Muscle of arm (tissue), 14 donors: ENCODE measurements at places on chromosomes 2 and 18. TPM values are rescaled to one million over a fixed set of nuclear protein-coding genes. Genes with fewer than 3 reads are reported as not detected.

GRCh38 chr2:12641441-12641840 is 75.3 kb upstream of the TRIB2 start:
- DNase-seq: no peak

The TCF23 gene
- polyA plus RNA-seq: 0.42 TPM

- DNase-seq: no peak
Observed at GRCh38 chr18:13892098-13892497, 23.2 kb downstream of the MC2R start.

DNA sequence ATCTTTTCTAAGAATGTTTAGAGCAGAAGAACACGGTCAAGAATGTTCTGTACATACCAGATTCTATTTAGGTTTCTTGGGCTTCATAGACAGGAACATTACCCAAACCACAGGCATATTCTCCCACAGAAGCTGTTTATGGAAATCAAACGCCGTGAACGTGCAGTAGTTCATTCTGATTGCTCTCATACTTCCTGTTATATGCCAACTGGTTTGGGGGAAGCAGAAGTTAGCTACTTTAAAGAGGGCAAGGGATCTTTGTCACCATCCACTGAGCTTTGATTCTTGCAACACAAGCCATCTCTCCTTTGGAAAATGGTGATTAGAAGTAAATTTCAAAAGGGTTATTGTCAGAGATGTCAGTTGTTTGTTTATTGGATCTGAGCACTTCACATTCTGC is 182.2 kb upstream of the NRP2 start:
- DNase-seq: no peak

GRCh38 chr2:71930049-71930681 is 217.5 kb downstream of the CYP26B1 start:
- no peak for DNase-seq

The NYAP2 gene
- polyA plus RNA-seq: not detected

The SERPINB2 gene
- polyA plus RNA-seq: 1.3 TPM

DNA sequence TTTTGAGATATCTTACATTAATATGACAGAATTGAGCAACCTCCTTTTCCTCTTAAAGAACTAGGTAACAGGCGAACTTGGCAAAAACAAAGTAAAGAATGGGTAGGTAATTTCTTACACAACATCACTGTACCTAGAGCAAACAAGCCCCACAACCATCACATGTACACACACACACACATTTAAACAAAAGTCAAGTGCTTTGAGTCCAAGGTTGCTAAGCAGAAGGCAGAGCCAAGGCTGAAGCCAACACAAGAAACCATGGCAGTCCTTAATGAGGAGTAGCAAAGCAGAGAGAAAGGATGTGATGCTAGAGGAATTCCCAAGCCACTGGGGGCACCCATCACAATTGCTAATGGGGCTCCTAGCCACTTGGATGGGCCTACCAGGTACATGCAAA is 164.1 kb downstream of the PAX3 start:
- no peak for DNase-seq

The CCDC88A gene
- polyA plus RNA-seq: 72.7 TPM

The LIMS4 gene
- 2.3 TPM for polyA plus RNA-seq

The PFN4 gene
- polyA plus RNA-seq: 1.5 TPM

- no peak for DNase-seq
Observed at GRCh38 chr2:11256166-11256565, 88.3 kb downstream of the ROCK2 start.

GRCh38 chr2:146324951-146325350 is 1519.9 kb upstream of the ACVR2A start:
- no peak for DNase-seq

The ERBB4 gene
- not detected for polyA plus RNA-seq
